ENCODE measurements at places on chromosomes 12 and 14. TPM values are rescaled to one million over a fixed set of nuclear protein-coding genes. Genes with fewer than 3 reads are reported as not detected.

DNA sequence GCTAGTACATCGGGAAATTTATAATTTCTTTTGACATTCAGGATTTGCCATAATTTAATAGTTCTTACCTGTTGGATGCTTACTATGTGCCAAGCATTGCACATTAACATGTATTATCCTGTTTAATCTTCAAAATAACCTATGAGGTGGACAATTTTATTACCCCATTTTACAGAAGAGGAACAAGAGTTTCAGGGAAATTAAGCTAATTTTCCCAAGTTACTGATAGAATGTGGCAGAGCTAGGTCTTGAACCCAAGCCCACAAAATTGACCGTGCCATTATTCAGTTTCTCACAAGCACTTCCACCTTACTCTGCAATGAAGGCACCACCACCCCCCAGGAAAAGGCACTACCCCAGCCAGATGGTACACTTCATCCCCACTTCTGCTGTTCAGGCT, 161.1 kb upstream of the PLEKHG7 start:
- peaks cover 53% of the 10 kb centered on the region for H3K4me1 ChIP-seq
- H3K27me3 ChIP-seq, result no peaks in the 10 kb centered on the region
- no peaks in the 10 kb centered on the region for H3K36me3 ChIP-seq
- H3K27ac ChIP-seq, result no peak overlapping the region
- DNase-seq, result no peak
- no peak overlapping the region for H3K4me3 ChIP-seq

- no peak overlapping the region for H3K4me3 ChIP-seq
- H3K27ac ChIP-seq, result no peak overlapping the region
- no peaks in the 10 kb centered on the region for H3K4me1 ChIP-seq
- no peaks in the 10 kb centered on the region for H3K27me3 ChIP-seq
- DNase-seq, result no peak
- H3K36me3 ChIP-seq, result no peaks in the 10 kb centered on the region
Observed at GRCh38 chr14:38238332-38238731, 17.6 kb downstream of the CLEC14A start.

DNA sequence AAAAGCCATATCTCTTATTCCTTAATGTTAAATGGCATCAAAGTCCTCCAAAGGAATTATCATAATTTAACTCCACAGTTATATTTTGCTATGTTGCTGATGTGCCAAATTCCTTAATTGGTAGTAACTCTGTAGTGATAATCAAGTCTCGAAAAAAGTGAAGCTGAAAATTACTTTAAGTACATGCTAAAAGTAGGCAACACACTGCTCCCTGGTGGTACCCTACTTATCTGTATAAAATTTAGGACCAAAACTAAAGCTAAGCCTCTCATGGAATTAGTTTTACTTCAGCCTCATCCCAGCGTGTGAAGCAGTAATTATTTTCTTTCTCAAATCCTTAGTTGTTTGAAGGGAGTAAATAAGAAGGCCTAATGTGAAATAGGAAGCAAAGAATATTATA, 132.8 kb downstream of the TTLL5 start:
- no peak overlapping the region for H3K27ac ChIP-seq
- no peak overlapping the region for H3K4me3 ChIP-seq
- H3K4me1 ChIP-seq, result no peaks in the 10 kb centered on the region
- DNase-seq, result no peak

DNA sequence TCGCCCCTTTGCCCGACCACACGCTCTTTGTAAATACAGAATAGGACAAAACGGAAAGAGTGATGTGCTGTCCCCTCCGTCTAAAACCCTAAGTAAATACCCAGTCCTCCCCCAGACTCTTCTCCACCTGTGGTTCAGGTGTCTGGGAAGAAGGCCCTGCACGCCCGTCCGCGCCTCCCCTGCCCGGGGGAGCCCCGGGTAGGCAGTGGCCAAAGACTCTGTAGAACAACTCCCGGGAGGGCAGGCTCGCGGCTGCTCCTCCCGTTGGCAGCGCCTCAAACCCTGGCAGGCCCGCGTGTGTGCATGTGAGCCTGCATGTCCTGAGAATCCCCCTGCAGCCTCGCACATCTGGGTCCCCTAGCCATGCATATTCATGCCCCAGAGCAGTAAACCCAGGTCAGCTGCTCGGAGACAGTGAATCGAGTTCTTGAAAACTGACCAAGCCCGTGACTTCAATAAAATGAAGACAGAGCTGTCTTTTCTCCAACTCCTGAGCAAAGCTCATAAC, 165.8 kb downstream of the MON2 start:
- DNase-seq, result no peak
- H3K4me3 ChIP-seq, result peak overlapping the region; percentile 61
- no peaks in the 10 kb centered on the region for H3K27me3 ChIP-seq

- no peak for DNase-seq
- H3K36me3 ChIP-seq, result peaks cover 8% of the 10 kb centered on the region
- no peak overlapping the region for H3K4me3 ChIP-seq
- no peaks in the 10 kb centered on the region for H3K4me1 ChIP-seq
- no peak overlapping the region for H3K27ac ChIP-seq
- H3K27me3 ChIP-seq, result no peaks in the 10 kb centered on the region
Observed at GRCh38 chr12:65208964-65209654, 39.7 kb downstream of the LEMD3 start.

DNA sequence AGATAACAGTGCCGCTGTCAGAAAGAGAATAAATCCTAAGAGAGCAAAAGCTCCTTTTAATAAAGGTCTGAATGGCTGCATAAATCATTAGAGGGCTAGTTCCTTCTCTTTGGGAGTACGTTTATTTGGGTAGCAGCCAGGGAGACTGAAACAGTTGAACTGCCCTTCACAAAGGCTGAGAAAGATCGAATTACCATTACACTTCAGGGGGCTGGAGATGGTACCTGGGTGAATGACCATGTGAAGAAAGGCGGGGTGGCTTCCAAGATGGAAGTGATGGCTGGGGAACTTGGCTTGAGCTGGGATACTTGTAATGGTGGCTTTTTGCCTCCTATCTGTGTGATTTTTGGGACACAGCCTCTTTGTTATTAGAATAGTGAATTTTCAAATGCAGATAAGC, 1.7 kb upstream of the FGD4 start:
- no peaks in the 10 kb centered on the region for H3K36me3 ChIP-seq
- no peak overlapping the region for H3K4me3 ChIP-seq
- peaks cover 18% of the 10 kb centered on the region for H3K4me1 ChIP-seq
- no peaks in the 10 kb centered on the region for H3K27me3 ChIP-seq

- no peak for DNase-seq
- H3K4me1 ChIP-seq, result no peaks in the 10 kb centered on the region
- H3K4me3 ChIP-seq, result no peak overlapping the region
- no peaks in the 10 kb centered on the region for H3K27me3 ChIP-seq
- no peak overlapping the region for H3K27ac ChIP-seq
Observed at GRCh38 chr12:94544355-94544754, 84.7 kb upstream of the CEP83 start.

DNA sequence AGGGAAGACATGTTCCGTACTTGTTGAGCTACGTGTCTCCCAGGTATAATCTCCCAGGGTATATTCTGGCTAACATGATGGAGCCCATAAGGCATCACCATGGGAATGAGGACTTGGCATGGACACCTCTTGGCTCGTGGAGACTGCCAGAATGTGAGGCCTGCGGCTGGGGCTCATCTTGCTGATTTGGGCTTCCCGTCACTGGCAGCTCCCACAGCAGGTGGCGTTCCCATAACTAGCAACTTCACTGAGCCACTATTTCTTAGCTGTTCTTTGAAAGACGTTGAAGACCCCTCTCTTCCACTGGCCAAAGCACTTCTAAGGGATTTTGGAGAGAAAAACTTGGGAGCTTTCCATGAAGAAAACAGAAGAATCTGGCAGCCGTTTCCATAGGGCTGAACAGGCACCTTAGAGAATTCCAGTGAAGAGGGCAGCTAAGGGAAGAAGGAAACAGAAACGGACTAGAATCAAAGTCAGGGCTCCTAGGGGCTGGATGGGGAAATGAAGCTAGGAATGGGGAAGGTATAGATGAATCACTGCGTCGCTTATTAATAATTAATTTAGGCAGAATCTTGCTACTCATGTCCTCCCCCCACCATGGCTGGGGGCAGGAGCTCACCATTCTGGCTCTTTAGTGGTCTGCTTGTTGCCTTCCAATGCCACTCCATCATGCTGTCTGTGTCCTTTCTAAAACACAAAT, 39.7 kb upstream of the FOS start:
- H3K27ac ChIP-seq, result no peak overlapping the region
- H3K4me1 ChIP-seq, result peaks cover 19% of the 10 kb centered on the region
- H3K4me3 ChIP-seq, result no peak overlapping the region
- no peaks in the 10 kb centered on the region for H3K27me3 ChIP-seq
- no peak for DNase-seq

DNA sequence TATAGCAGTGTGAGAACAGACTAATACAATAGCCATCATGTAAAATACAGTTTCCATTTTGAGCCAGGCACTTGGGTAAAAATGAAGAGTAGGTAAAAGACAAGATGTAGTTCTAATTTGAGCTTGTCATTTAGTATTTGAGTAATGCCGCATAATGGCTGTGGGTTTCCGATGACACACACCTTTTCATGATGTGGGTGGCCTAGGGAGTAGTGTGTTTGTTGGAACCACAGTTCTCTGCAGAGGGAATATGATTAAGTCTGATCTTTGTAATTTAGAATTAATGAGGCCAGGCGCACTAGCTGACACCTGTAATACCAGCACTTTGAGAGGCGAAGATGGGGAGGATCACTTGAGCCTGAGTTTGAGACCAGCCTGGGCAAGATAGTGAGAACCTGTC, 61.8 kb downstream of the RCOR1 start:
- no peaks in the 10 kb centered on the region for H3K27me3 ChIP-seq
- DNase-seq, result peak; percentile 24
- H3K27ac ChIP-seq, result peak overlapping the region; percentile 49
- H3K36me3 ChIP-seq, result no peaks in the 10 kb centered on the region
- no peak overlapping the region for H3K4me3 ChIP-seq

Gene OLR1
- total RNA-seq, result 22.4 TPM

Gene PLCZ1
- not detected for total RNA-seq

Gene CLEC4A
- total RNA-seq, result not detected
